ENCODE measurements at places on chromosomes 13 and 19.

GRCh38 chr19:17279436-17279835 is 2.3 kb upstream of the ANKLE1 start:
- DNase-seq: no peak

DNA sequence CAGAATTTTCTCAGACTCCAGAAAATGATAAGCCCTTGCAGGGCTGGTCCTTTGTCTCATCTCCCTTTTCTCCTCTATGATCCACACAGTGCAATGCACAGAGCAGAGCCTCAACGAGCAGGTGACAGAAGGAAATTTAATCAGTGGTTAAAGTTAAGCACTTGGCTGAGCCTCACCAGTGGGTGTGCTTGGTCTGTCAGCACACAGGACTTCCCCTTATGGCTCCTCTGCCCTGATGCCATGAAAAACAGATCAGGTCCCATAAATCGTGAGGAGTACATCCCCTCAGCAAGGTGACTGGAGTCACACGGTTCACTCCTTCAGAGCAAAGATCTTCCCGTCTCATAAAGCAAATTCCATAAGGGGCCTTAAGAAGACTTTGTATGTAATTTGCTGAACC is 818.2 kb downstream of the UQCRFS1 start:
- DNase-seq: no peak

DNA sequence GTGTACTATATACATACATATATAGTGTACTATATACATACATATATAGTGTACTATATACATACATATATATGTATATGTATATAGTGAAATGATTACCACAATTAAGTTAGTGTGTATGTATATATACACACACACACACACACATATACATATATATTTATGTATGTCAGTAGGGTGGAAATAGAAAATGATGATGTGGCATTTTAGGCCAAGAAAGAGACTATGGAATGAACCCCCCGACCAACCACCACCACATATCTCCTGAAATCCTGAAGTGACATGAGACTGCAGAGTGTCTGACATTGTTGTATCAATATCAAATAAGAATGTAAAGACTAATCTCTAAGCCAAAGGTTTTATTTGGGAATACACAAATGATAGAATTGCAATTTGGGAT is 107.6 kb downstream of the RFC3 start:
- DNase-seq: no peak

- DNase-seq: no peak
Observed at GRCh38 chr19:2841855-2842574, 740 bp downstream of the ZNF555 start.

- no peak for DNase-seq
Observed at GRCh38 chr19:8363803-8364771, at the start of gene ANGPTL4. TSS of gene ANGPTL4 (plus strand) at chr19:8364155. CDS start at chr19:8364322, 167 bp downstream.

GRCh38 chr19:15666883-15667282 is 6.0 kb upstream of the CYP4F12 start:
- no peak for DNase-seq

- DNase-seq: no peak
Observed at GRCh38 chr19:19579533-19580361, 38.7 kb downstream of the PBX4 start.

DNA sequence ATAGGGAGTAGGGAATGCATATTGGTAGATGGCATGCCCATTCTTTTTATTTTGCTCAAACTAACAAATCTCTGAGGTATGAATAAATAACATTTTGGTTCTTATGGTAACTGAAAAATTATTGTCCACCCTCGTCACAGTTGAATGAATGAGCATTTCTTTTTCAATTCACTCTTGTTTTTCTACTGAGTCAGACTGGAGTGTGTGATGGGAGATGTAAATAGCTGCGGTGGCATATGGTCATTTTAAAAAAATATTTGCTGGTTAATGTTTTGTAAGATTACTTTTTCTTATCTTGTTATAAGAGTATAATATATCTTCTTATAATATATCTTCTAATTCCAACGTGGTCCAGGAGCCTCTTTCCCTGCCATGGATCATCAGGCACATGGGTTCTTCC is 586.5 kb downstream of the SLITRK5 start:
- no peak for DNase-seq

DNA sequence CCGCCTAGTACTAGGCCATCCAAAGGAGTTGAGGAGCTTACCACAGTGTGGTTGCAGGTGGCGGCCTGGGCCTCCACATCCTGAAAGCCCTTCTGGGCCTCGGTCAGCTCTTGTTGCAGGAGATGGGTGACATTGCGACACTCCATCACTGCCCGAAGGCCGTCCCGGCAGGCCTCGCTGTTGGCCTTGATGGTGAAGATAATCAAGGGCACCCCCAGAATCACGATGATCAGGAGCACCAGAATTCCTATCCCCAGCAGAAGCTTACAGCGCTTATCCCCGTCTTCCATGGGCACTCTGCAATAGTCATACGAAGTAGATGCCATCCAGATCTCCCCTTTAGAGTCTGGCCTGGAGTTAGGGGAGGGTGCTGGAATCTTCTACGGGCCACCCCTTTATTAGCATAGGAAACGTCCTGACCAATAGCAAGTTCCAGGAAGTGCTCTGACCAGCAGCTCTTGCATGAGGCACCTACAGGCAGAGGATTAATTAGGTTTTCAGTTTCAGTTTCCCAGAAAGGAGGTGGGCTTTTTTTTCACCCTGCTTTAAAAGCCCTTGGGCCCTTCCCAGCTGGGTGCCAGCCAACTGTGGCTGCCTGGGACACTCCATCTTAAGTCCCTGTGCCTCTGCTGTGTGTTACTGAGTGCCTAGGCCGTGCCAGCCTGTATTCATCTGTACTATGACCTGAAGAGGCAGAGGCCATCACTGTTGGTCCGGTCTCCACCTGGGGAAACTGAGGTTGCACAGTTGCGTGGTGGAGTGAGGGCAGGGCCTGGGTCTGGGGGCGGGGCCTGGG is at the start of gene BST2:
BST2 (minus strand) TSS at position 381 of the 796 bp plus-strand sequence; CDS start at position 326, 55 bp downstream.
- no peak for DNase-seq

GRCh38 chr13:37546087-37546486 is 52.5 kb downstream of the POSTN start:
- no peak for DNase-seq

- DNase-seq: no peak
Observed at GRCh38 chr13:48806522-48806921, 152.8 kb downstream of the CYSLTR2 start.

GRCh38 chr13:80337288-80338081 is 3.4 kb downstream of the SPRY2 start:
- no peak for DNase-seq

- DNase-seq: no peak
Observed at GRCh38 chr19:51687791-51688670, 5.1 kb upstream of the SPACA6 start.

DNA sequence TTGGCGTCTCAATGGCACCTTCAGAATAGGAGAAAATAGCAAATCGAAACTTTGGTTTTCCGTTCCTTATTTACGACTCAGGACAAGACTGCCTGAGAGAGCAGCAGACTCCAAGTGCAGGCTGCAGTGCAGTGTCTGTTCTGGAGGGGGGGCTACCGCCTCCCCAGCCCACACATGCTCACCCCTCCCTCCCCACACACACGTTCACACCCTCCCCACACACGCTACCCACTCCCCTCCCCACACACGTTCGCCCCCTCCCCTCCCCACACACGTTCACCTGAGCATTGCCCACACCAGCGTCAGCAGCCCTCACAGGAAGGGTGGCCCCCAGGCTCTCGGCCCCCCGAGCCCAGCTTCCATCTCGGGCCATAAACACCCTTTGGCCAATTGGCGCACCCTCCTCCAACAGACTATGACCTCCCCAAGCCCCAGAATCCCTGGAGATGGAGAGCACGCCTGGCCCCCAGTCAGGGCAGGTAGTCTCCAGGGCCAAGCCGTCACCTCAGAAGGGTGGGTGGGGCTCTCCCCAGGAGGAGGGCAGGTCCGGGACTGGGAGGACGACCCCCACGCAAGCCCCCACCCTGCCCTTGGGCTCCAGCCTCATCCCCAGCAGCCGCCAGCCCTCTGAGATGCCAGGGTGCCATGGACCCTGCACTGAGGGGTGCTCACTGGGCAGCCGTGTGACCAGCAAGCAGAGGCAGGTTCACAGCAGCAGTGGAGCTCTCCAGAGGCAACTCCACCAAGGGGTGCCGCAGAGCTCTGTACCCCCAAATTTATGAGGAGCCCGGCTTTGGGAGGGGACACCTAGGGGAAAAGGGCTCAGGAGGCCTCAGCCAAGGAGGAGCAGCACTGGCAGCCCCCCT is 27.5 kb downstream of the RASA3 start:
- no peak for DNase-seq

Data from cortex of kidney (tissue), 1 donor.